GM12878 (cell line): ENCODE measurements at places on chromosomes 1 and 21. TPM values are rescaled to one million over a fixed set of nuclear protein-coding genes. Genes with fewer than 3 reads are reported as not detected.

The MFAP2 gene
- 0.11 TPM in 1 of 2 replicates, not detected in the other for polyA plus RNA-seq

The SPRR2D gene
- 0.44 TPM in 1 of 2 replicates, not detected in the other for polyA plus RNA-seq

The NUF2 gene
- polyA plus RNA-seq, result 62.4 and 62.6 TPM in 2 replicates

The ABL2 gene
- 0.90 and 1.1 TPM in 2 replicates for polyA plus RNA-seq

The BATF3 gene
- 32.3 and 33.2 TPM in 2 replicates for polyA plus RNA-seq

The TMEM82 gene
- not detected in 2 replicates for polyA plus RNA-seq

The LCE1C gene
- 2.7 and 4.1 TPM in 2 replicates for polyA plus RNA-seq

The ANGPTL1 gene
- not detected in 2 replicates for polyA plus RNA-seq

The KRTAP10-2 gene
- polyA plus RNA-seq, result not detected in 2 replicates

The OR2T35 gene
- polyA plus RNA-seq, result 0.10 and 0.12 TPM in 2 replicates

The RNU1-4 gene
- 2.6 and 3.0 TPM in 2 replicates for polyA plus RNA-seq

The HES3 gene
- polyA plus RNA-seq, result not detected in 2 replicates

The PKP1 gene
- not detected in 2 replicates for polyA plus RNA-seq

The MRPL37 gene
- 194 and 205 TPM in 2 replicates for polyA plus RNA-seq

The CCDC185 gene
- not detected in 2 replicates for polyA plus RNA-seq

The WNT3A gene
- polyA plus RNA-seq, result not detected in 2 replicates

The STUM gene
- polyA plus RNA-seq, result not detected in 2 replicates

The PLEKHA6 gene
- polyA plus RNA-seq, result not detected in 2 replicates

The FMOD gene
- polyA plus RNA-seq, result not detected in 2 replicates

The S100A2 gene
- polyA plus RNA-seq, result 0.42 and 0.60 TPM in 2 replicates

The CFAP141 gene
- polyA plus RNA-seq, result not detected in 2 replicates

The SLC5A3 gene
- 7.5 and 8.1 TPM in 2 replicates for polyA plus RNA-seq

The NR0B2 gene
- not detected in 2 replicates for polyA plus RNA-seq

The OR14K1 gene
- not detected in 2 replicates for polyA plus RNA-seq

The OR2T33 gene
- not detected in 2 replicates for polyA plus RNA-seq

The LSS gene
- polyA plus RNA-seq, result 26.2 and 29.4 TPM in 2 replicates

The C1orf185 gene
- polyA plus RNA-seq, result not detected in 2 replicates

The SH3BGR gene
- 3.5 and 3.7 TPM in 2 replicates for polyA plus RNA-seq

The LIPI gene
- 0.08 TPM in 1 of 2 replicates, not detected in the other for polyA plus RNA-seq

The SMPDL3B gene
- polyA plus RNA-seq, result 0.47 and 0.78 TPM in 2 replicates

The MAST2 gene
- polyA plus RNA-seq, result 11.4 and 14.6 TPM in 2 replicates

The LCE6A gene
- polyA plus RNA-seq, result not detected in 2 replicates

The GSTM5 gene
- 0.20 TPM in 1 of 2 replicates, not detected in the other for polyA plus RNA-seq

The TNFSF18 gene
- not detected in 2 replicates for polyA plus RNA-seq
